Activated T-helper 1 cell treated with anti-CD3 and anti-CD28 coated beads, Interleukin-12 subunit alpha, Interleukin-12 subunit beta, Interleukin-2, Interleukin-4 antibody, amounts not matched to agents 30 ng/mL and 10 ng/mL and 1 ng/mL, durations not matched to agents 14 hours and 24 hours and 36 hours (primary cell): ENCODE measurements at places on chromosomes 4 and X. TPM values are rescaled to one million over a fixed set of nuclear protein-coding genes. Genes with fewer than 3 reads are reported as not detected.

TCEAL5 gene
- not detected in 2 replicates for total RNA-seq

SLC25A6 gene
- 281 and 289 TPM in 2 replicates for total RNA-seq

FRAS1 gene
- not detected in 2 replicates for total RNA-seq

TMEM154 gene
- total RNA-seq: 13.0 and 13.3 TPM in 2 replicates

PABPC1L2A gene
- total RNA-seq: not detected in 2 replicates

EMCN gene
- total RNA-seq: not detected in 2 replicates
